Hypothalamus (tissue), 51 donors: ENCODE measurements at places on chromosomes 1 and 21.

DNA sequence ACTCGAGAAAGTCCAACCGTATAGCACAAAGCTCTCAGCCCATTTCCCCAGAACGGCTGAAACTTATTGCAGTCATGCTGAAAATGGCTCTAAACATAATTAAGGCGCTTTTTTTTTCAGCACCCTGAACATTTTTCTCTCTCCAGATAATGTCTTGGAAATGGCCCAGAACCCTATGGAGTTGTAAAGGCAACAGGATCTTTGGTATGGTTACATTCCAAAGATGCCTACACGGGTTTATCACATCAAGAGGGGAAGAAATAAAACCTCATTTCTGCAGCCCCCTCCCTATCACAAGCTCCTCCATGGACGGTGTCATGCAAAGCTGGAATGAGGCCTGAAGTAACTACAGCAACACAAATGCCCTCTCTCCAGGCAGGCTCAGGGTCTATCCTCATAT lies 126.4 kb upstream of the GALNT2 start:
- DNase-seq: no peak

- no peak for DNase-seq
These were observed 281.7 kb upstream of the ESRRG start for GRCh38 chr1:217004776-217005436.

DNA sequence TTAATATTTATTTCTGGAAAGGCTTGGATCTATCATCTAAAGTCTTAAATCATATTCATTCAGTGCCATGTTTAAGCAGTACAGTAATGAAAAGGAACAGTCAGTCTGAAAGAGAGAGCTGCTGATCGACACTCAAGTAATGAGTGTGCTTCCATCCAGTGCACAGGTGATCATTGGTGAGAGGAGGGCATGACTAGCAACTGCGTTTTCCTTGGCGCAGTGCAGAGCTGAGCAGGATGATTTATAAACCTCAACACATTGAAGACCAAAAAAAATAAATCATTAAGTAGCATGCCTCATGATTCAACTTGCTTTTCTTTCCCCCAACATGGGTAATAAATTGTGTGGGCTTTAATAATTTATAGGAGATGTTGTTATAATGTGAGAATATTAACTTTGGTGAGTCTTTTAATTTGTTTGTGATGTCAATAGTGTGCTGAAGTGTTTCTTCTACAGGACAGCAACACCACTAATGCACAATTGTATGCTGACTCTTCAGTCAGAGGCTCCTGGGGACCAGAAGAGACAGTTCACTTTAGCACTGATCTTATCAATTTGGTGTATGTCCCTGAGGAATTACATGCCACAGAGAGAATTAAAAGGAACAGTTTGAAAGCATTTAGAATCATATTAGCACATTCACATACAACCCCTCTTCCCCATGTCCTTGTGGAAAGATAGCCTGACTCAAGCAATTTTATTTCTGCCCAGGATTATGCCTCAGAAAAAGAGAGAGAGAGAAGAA lies 199.7 kb upstream of the ADGRL2 start:
- DNase-seq: no peak

DNA sequence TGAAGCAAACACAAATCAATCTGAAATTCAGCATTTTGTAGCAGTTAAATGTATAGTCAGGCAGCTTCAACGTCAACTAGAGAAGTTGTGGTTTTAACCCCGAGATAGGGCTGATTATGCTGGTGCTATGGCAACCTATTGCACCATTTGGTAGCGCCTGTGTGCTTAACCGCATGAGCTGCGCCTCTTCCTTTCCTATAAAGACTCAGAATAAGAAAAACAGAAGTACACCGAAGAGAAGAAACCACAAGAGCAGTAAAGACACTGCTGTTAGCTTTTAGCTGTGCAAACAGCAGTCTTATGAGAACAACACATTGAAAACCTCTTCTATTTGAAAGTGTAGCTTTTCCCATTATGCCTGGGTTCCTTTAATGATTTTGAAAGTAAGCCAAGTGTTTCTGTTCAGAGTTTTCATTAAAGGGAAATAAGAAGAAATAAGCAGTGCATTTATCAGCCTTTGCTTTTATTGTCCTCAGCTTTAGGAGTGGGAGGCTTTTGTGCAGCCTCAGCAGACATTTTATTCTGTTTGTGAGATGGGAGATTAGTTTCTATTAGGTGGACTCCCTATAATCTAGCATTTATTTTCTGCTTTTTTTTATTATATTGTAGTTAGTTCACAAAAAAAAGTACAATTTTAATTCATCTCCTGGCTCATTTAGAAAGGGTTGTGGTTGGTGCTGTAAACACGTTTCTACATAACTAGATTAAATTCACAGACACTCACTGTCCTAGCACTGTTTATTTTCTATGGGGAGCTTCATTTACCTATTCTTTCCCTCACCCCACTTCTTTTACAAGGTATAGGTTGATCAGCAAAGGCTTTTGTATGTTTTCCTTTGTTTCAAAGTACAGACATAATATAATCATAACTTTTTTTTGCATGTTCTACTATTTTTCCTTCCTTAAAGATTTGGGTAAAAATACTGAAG lies 43.3 kb downstream of the PTPRC start:
- DNase-seq: peak; percentile 22

GRCh38 chr1:244273845-244274619 lies 177.7 kb downstream of the ADSS2 start:
- peak; percentile 49 for DNase-seq

DNA sequence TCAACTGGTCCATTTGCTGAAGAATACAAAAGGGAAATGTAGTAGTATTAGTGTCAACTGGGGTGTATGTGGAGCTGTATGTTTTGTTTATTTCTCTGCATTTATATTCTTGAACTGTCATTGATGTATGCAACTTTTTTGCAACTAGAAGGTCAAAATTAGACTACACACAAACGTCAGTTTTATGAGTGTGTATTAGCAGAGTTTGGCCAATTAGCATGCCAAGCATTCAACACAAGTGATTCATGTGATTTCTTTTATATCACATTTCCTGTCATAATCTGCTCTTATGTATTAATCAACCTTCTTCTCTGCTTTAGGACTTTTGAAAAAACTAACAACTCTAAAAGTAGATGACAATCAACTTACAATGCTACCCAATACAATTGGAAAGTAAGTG lies 211.1 kb downstream of the LRRC40 start:
- no peak for DNase-seq

- DNase-seq: no peak
These were observed 94.3 kb upstream of the MPC2 start for GRCh38 chr1:168031198-168031597.

- DNase-seq: no peak
These were observed 411.0 kb upstream of the ESRRG start for GRCh38 chr1:217133958-217134856.

- no peak for DNase-seq
These were observed 64.9 kb downstream of the CD2 start for GRCh38 chr1:116819081-116819480.

DNA sequence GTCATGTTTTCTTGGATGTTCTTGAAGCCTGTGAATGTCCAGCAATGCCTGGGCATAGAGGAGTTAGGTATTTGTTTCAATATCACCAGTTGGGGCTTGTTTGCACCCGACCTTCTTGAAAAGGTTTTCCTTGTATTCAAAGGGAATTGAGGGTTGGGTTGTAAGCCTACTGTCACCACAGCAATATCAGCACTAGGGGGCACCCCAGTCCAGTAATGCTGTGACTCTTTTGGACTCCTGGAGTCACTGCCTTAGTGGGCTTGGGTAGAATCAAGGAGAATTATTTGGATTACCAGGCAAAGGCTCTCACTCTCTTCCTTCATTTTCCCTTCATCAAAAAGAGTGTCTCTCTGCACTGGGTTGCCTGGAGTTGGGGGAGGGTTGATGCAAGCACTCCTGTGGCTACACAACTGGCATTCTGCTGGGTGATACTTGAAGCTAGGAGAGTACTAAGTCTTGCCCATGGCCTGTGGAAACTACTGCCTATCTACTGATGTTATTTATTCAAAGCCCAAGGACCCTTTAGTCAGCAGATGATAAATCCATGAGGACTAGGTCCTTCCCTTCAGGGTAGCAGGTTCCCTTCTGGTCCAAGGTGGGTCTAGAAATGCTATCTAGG lies 34.5 kb downstream of the OR10R2 start:
- no peak for DNase-seq

- no peak for DNase-seq
These were observed 42.8 kb upstream of the COL18A1 start for GRCh38 chr21:45362077-45362747.

DNA sequence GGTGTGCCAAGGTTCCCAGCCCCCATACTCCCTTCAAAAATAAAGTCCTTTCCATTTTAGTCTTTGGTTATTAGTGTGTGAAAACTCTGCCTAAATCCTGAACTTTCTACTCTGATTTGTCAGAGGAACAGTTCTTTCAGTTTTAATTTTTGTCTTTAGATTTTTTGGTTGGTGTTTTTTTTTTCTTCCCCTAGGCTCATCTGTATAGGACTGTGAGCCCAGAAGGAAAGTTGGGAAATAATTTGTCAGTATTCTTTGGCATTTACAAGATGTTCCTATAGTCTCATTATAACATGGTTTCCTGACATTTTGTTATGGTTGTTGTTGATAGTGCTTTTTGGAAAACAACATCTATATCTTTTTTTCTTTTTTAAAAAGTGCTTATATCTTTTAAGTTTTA lies 38.0 kb downstream of the LAMC1 start:
- no peak for DNase-seq
